Stimulated activated naive CD4-positive, alpha-beta T cell treated with Interleukin-2 at 50 U/mL for 16 hours (primary cell): ENCODE measurements at places on chromosomes 6 and 20.

GRCh38 chr20:43543138-43543537 lies 15.7 kb upstream of the SGK2 start:
- DNase-seq = no peak

GRCh38 chr20:40016392-40016791 lies 672.6 kb downstream of the MAFB start:
- no peak for DNase-seq

DNA sequence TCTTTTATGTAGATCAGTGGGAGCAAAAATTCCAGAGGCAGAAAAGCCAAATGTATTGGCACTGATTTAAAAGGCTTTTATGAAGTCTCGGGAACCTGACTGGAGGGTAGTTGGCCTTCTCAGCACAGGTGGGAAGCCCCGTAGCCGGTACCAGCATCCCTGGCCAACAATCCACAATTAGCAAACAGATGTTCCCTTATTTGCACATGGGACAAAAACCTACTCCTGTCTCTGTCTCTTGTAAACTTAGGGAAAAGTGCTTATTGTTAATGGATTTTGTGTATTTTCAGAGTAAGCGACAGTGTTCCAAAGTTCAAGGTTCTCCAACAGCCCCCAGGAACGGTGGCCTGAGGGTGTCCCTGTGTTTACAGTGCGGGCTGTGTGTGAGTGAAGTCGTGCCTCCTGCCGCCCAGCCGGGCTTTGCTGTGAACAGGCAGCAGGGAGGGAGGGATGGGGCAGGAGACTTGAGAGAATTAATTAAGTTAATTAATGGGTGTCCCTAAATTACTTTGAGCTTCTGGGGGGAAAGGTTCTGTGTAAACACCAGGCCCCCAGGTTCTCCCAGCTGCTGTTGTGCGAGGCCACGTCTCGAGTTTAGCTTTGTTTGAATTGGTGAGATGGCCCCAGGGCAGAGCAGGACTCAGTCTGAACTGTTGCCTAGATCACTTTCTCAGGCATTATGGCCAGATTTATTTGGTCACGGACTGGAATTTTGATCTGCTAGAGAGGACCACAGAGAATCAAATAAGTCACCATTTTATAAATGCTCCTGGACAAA lies 3.9 kb downstream of the SYNJ2 start:
- no peak for DNase-seq

DNA sequence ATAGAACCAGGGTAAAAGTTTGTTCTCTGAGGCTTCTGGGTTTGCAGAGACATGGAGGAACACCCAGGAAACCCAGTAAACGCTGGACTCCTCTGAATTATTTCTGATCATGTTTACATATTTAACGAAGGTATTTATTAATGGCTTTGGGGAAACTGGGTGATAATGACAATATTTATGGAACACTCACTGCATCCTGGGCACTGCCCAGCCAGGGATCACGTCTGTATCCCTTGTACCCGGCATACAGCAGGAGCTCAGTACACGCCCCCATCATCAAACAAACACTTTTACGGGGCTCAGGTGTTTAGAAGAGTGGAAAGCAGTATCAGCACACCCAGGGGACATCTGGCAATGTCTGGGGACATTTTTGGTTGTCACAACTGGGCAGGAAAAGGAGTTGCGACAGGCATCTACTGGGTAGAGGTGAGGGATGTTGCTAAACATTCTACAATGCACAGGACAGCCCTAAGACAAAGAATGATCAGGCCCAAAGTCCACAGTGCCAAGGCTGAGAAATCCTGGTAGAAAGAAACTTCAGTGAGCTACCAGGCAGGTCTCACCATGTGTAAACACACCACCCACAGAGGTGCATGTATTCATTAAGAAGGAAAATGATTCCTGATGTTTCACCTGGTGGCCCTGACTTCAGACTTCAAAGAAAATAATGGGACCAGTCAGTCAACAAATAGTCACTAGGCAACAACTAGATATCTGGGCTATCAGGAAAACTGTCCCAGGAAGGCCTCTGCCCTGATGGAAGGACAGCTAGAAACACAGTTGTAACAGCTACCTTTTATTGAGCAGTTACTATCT lies 35.3 kb downstream of the ZMYND8 start:
- DNase-seq = no peak

DNA sequence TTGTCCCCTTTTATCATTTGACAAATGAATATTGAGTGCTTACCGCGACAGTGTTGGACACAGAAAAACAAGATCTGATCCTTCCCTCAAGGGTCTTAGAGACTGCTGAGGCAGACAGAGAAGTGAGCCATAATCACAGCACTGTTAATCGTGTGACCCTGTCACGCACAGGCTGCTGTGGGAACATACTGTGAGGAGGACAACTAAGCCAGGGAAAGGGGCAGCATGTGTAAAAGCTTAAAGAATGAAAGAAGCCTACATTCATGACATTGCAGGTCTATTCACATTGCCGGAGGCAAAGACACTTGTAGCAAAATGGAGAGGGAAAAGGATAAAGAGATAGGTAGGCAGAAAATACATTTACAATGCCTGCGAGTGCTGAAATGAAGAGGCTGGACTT lies 32.7 kb downstream of the TRDN start:
- DNase-seq = no peak
